Amygdala (tissue), 56 donors: ENCODE measurements at places on chromosomes 5 and 9.

GRCh38 chr9:98117984-98118639 lies 910 bp downstream of the TRIM14 start:
- no peak for DNase-seq

DNA sequence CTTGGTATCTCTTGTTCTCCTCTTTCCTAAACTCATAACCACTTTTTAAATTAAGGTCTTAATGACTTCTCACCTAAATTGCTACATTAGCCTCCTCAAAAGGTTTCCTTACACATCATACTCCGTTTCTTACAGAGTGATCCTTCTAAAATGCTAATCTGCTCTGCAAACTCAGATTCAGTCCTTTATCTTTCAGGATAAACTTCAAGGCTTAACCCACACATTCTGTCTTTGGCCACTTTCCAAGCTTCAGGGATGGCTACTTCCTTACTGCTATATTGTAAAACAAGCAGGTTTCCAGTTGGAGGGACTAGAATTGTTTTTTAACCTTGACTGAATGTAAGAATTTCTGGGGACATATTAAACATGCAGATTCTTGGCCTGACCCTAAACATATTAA lies 105.5 kb upstream of the CHD1 start:
- DNase-seq = no peak

GRCh38 chr9:130090915-130091314 lies 37.2 kb downstream of the GPR107 start:
- DNase-seq = no peak

- DNase-seq = peak; percentile 47
Observed at GRCh38 chr9:96344458-96345180, 38.9 kb downstream of the SLC35D2 start.

DNA sequence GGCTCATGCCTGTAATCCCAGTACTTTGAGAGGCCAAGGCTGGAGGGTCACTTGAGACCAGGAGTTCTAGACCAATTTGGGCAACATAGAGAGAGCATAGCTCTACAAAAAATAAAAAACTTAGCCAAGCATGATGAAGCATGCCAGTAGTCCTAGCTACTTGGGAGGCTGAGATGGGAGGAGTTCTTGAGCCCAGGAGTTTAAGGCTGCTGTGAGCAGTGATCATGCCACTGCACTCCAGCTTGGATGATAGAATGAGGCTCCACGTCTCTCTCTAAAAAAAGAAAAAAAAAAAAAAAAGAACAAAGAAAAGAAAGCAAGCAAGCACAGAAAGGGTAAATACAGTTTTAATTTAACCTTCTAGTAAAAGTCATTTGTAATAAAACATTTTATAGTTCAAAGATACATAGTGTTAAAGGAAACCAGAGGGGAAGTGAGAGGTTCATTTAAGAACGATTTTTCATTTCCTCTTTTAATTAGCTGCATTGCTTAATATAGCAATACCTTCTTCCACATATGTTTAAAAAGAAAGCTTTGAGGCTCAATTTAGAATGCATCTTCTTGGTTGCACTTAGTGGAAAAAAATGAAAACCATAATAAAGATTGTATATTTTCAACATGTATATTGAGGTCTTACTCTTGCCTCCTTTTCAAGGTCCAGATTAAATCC lies 14.9 kb downstream of the GAPT start:
- DNase-seq = no peak

- no peak for DNase-seq
Observed at GRCh38 chr9:115213818-115214334, 95.9 kb upstream of the TNC start.

GRCh38 chr5:61603211-61603908 lies 271.3 kb downstream of the ZSWIM6 start:
- DNase-seq = no peak

DNA sequence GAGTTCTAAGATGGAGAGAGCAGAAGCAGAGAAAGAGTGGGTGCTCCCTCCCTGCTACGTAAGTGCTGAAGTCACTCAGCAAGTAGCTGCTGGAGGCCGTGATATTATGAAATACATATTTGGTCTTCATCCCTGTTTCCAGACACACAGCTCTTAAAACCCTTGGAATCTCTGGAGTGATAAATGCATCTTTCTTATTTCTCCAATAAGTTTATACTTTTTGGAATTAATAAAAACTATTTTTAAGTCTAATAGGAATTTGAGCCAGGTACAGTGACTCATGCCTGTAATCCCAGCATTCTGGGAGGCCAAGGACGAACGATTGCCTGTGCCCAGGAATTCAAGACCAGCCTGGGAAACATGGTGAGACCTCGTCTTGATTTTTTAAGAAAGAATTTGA lies 60.6 kb downstream of the AUH start:
- DNase-seq = no peak

DNA sequence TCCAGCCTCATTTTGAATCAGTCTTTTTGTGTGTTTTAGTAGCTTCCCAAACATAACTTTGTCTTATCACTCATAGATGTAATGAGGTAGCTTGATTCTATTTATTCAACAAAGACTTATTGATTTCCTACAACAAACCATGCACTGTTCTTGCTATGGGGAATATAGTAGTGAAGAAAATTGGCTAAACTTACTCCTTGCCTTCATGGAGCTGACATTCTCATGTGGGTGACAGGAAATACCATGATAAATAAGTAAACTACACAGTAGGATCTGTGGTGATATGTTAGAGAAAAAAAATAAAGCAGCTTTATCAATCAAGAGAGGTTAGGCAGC lies 255.7 kb upstream of the TNC start:
- DNase-seq = no peak

GRCh38 chr5:150394131-150394530 lies 18.6 kb downstream of the CD74 start:
- no peak for DNase-seq

GRCh38 chr9:89357331-89358197 lies 39.3 kb downstream of the SECISBP2 start:
- no peak for DNase-seq

- no peak for DNase-seq
Observed at GRCh38 chr5:96093890-96094381, 132.3 kb upstream of the ELL2 start.

DNA sequence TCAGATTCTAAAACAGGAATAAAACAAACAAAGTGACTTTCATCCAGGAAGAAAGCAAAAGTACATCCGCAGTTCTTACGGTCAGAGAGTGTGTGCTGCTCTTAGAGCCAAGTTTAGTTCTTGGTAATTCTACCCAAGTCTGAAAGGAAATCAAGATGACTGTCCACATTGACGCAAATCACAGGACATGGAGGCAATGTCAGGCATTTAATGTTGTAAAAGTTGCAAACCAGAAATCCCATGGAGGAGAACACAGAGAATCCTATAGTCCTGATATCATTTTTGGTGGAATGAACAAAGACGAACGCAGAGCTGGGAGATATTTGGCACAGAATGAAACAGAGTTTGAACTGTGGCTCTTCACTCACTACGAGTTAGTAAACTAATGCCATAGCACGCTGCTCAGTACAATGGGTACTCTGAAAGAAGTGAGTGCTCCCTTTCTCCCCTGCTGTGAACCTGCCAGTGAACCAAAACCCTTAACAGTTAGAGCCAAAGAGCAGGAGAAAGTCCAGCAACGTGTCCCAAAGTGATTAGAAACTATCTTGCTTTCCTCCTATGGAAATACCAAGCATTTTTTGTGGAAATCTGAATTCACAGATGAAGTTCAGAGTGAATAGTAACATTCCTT lies 74.3 kb downstream of the MUSK start:
- DNase-seq = no peak

DNA sequence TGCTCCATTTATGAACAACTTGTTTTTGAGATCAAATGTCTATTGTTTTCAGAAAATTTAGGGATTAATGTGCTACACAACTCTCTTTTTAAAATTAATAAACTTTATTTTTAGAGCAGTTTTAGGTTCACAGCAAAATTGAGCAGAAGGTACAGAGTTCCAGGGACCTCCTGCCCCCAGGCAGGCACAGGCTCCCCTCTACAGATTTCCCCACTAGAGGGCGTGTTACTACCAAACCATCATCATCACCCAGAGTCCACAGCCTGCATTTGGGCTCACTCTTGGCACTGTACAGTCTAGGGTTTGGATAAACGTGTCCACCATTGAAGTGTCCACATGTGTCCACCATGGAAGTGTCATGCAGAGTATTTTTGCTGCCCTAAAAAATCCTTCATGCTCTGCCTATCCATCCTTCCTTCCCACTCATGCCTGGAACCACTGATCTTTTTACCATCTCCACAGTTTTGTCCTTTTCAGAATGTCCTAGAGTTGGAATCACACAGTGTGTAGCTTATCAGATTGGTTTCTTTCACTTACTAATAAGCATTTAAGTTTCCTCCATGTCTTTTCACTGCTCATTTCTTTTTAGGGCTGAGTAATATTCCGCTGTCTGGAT lies 61.7 kb downstream of the MRPL36 start:
- no peak for DNase-seq

- DNase-seq = no peak
Observed at GRCh38 chr9:109834855-109835254, 54.9 kb downstream of the PALM2AKAP2 start.

GRCh38 chr5:150139334-150139733 lies 16.3 kb downstream of the PDGFRB start:
- DNase-seq = no peak

GRCh38 chr5:128101676-128102075 lies 18.1 kb downstream of the SLC12A2 start:
- DNase-seq = no peak

GRCh38 chr5:146006470-146007190 lies 70.3 kb downstream of the SH3RF2 start:
- no peak for DNase-seq

- no peak for DNase-seq
Observed at GRCh38 chr5:178392931-178393394, 160.4 kb upstream of the PHYKPL start.

GRCh38 chr9:111362526-111362925 lies 32.5 kb upstream of the OR2K2 start:
- no peak for DNase-seq

- no peak for DNase-seq
Observed at GRCh38 chr5:138978581-138978980, 103.4 kb upstream of the LRRTM2 start.

- no peak for DNase-seq
Observed at GRCh38 chr5:68196876-68197275, 18.7 kb upstream of the PIK3R1 start.

DNA sequence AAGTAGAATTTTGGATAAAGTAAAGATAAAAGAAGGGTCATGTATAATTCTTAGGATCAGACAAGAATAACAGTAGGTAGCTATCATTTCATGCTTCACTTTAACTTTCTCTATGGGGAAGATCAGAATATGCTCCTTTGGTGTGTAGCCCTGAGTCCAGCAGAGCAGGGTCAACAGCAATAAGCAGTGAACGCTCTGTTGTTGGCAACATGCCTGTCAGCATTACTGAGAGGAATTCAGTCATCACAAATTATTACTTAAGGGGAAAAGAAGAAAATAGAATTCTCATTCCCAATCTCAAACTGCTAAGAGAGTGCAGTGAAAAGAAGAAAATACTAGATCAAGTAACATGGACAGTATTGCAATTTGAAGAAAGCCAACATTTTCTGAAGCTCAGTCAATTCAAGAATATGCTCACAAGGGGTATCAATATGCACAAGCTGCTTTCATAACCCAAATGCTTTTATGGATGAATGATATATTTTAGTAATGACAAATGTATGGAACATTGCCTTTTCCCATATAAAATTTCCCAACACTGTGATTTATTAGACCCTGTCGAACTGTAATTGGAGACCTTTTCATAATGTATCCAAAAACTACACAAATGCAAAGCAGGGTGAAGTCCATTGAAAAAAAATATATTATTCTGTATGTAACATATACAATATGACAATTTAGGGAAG lies 1359.4 kb downstream of the EFNA5 start:
- DNase-seq = no peak

DNA sequence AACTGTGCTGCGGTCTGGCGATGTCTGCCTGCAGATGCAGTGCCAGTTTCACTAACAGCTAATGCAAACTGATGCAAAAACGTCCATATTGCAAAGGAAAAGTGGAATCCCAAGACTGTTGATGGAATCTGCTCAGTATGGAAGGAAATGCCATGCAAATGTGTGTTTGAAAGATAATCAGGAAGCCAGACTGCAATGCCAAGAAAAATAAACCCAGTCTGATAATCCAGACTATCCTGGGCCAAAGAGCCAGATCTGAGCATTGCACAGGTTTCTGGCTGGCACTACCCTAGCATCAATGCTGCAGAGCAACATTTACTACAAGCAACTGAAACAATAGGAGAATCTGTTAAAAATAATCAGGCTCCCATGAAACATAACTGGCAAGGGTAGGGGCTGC lies 130.3 kb downstream of the FSTL4 start:
- DNase-seq = no peak

- DNase-seq = no peak
Observed at GRCh38 chr9:136854842-136855460, 2.8 kb downstream of the MAMDC4 start.

DNA sequence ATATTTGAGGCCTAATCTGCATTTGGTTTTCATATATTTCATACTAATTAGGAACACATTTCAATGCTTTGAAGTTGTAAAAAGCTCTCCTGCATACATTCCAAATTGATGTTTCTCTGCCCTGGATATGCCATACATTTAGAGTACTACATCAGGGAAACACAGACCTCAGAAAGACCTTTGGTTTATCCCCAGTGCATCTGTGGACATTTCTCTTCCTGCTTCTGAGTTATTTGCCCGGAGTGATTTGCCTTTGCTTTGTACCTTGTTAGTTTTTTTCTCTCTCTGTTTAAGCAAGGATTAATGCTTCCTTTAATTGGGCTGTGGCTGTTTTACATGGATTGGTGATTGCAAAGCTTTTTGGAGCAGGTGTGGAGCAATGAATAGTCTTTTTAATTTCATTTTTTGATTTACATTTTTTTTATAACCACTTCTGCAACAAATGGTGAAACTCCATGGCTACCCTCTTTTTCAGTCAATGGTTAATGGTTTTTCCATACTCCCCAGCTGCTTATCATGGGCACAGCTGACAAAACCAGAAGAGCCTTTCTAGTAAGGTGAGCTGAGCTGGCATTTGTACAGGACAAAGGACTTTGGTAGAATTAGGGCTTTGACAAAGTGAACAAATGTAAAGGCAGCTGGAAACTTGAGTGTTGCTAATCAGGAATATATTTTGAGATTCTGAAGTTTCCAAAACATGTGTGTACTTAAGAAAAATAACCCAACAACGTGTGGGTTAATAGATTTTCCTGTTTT lies 54.2 kb downstream of the ZSWIM6 start:
- no peak for DNase-seq

DNA sequence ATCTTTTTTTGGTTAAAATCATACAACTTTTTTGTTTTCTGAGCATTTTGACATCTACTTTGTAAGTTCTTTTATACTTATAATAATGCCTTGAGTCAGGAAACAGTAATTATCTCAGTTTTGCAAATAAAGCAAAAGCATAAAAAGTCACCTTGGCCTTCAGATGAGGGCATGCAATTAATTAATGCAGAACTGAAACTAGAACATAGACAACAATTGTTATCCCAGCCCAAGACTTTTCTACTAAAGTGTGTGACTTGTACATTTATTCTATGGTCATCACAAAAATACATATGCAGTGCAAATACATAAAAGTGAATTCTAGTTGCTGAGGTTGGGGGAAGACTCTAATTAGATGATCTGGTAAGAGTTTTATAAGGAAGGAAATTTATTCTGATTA lies 179.9 kb downstream of the ST8SIA4 start:
- DNase-seq = no peak

- DNase-seq = no peak
Observed at GRCh38 chr9:99357575-99357974, 135.5 kb downstream of the SEC61B start.
